ENCODE measurements at places on chromosomes 11 and 22. TPM values are rescaled to one million over a fixed set of nuclear protein-coding genes. Genes with fewer than 3 reads are reported as not detected.

Gene PANX3
- 0.21 TPM for total RNA-seq

Gene DMC1
- total RNA-seq, result 3.5 TPM

DNA sequence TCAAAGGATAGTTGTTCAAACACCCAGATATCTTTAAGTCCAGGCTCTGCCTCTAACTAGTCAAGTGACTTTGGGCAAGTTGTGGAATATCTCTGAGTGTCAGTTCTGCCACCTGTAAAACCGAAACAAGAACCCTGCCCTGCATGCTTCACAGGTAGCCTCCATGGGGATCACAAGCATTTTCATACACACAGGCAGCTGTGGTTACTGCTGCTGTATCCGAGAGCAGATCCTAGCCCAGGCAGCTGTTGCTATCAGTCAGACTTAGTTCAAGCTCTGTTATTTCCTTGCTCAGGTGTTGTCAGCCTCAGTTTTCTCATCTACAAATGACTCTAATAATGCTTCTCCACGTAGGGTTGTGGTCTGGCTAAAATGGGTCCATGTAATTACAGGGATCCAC, 6.5 kb upstream of the RASD2 start:
- H3K27ac ChIP-seq, result no peak overlapping the region
- no peaks in the 10 kb centered on the region for H3K4me1 ChIP-seq
- H3K4me3 ChIP-seq, result no peak overlapping the region
- H3K27me3 ChIP-seq, result peaks cover 2% of the 10 kb centered on the region
- no peak for DNase-seq

Gene MYO7A
- 18.3 TPM for total RNA-seq

Gene LYVE1
- not detected for total RNA-seq

Gene C11orf91
- total RNA-seq, result not detected

All from endothelial cell (in vitro differentiated cells).